Endothelial cell (in vitro differentiated cells): ENCODE measurements at places on chromosomes 3 and 15.
A peak's percentile ranks its signal among the peaks of the same experiment; 100 is the strongest.

- no peak overlapping the region for H3K27ac ChIP-seq
- H3K4me3 ChIP-seq, result no peak overlapping the region
- H3K4me1 ChIP-seq, result no peaks in the 10 kb centered on the region
- no peaks in the 10 kb centered on the region for H3K36me3 ChIP-seq
- H3K27me3 ChIP-seq, result peaks cover 1% of the 10 kb centered on the region
- no peak for DNase-seq
These were observed 83.4 kb downstream of the GABRB3 start for GRCh38 chr15:26689462-26689861.

GRCh38 chr3:38397320-38397719, 50.7 kb downstream of the XYLB start:
- peaks cover 18% of the 10 kb centered on the region for H3K36me3 ChIP-seq
- DNase-seq, result peak; percentile 69
- H3K4me1 ChIP-seq, result peaks cover 6% of the 10 kb centered on the region
- no peak overlapping the region for H3K27ac ChIP-seq
- H3K27me3 ChIP-seq, result no peaks in the 10 kb centered on the region

DNA sequence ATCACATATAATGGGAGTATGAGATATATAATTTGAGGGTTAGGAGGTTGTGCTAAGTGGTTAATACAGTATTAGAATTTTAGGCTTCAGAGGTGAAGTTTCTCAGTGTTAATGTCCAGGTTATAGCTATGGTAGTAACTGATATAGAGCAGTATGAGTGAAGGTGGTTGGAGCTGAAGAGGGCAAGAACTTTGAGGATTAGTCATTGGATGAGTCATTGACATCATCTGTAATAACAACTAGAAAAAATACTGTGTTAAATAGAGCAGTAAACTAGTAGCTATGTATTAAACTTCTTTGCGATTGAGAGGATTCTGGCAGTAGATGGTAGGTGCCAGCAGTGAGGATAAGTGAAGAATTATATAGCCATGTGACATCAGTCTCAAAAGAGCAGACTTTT, 47.5 kb upstream of the EIF3J start:
- H3K36me3 ChIP-seq, result peaks cover 10% of the 10 kb centered on the region
- no peaks in the 10 kb centered on the region for H3K4me1 ChIP-seq
- H3K27me3 ChIP-seq, result peaks cover 1% of the 10 kb centered on the region
- no peak overlapping the region for H3K4me3 ChIP-seq

DNA sequence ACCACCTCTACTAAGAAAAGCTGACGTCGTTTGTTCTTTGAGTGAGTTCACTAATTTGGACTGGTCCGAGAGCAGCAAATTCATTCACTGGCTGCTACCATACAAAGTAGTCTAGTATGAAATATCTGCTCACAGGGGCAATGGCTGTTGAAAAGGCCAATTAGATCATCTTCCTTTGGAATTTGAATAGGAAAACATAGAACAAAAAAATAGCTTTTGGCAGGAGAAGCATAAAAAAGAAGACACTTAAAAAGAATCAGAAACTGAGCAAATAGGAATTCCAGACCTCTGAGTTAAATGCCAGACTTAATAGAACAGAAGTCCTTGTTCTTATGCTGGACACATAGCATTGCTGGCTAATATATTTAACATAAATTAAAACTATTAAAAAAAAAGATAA, 159.3 kb downstream of the IL1RAP start:
- no peaks in the 10 kb centered on the region for H3K4me1 ChIP-seq
- no peak overlapping the region for H3K4me3 ChIP-seq
- no peak for DNase-seq
- H3K27me3 ChIP-seq, result no peaks in the 10 kb centered on the region
- no peak overlapping the region for H3K27ac ChIP-seq

GRCh38 chr15:80596521-80596976, 98.6 kb upstream of the ABHD17C start:
- H3K36me3 ChIP-seq, result no peaks in the 10 kb centered on the region
- H3K27ac ChIP-seq, result no peak overlapping the region
- DNase-seq, result no peak
- H3K4me1 ChIP-seq, result peaks cover 5% of the 10 kb centered on the region
- no peaks in the 10 kb centered on the region for H3K27me3 ChIP-seq

- no peak overlapping the region for H3K27ac ChIP-seq
- no peaks in the 10 kb centered on the region for H3K27me3 ChIP-seq
- no peak for DNase-seq
- no peaks in the 10 kb centered on the region for H3K4me1 ChIP-seq
- peaks cover 2% of the 10 kb centered on the region for H3K36me3 ChIP-seq
- H3K4me3 ChIP-seq, result no peak overlapping the region
These were observed 266.9 kb upstream of the IGF1R start for GRCh38 chr15:98381446-98381845.
